ENCODE measurements at places on chromosomes 2 and 18. TPM values are rescaled to one million over a fixed set of nuclear protein-coding genes. Genes with fewer than 3 reads are reported as not detected.

- DNase-seq: peak; percentile 9
Observed at GRCh38 chr2:233929352-233930022, 12.3 kb downstream of the TRPM8 start.

DNA sequence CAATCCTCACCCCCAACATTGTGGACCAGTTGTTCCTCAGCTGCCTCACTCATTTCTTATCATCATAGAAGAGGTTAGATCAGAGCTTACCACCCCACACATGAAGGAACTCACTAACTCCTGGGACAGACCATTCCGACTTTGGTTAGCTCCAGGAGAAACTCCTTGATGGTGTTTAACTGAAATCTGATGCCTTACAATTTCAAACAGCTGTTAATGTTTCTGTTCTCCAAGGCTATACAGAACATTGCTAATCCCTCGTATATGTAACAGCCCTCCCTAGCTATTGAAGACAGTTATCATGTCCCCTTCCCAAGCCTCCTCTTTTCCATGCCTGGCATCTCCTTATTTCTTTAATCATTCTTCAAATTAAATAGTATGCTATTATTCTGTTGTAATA, 14.8 kb downstream of the ERBB4 start:
- no peak for DNase-seq

- DNase-seq: no peak
Observed at GRCh38 chr2:212987492-212987891, 163.9 kb downstream of the IKZF2 start.

ID2 gene
- 145 TPM for total RNA-seq

- no peak for DNase-seq
Observed at GRCh38 chr2:57204364-57204763, 842.2 kb upstream of the VRK2 start.

GKN2 gene
- not detected for total RNA-seq

DNA sequence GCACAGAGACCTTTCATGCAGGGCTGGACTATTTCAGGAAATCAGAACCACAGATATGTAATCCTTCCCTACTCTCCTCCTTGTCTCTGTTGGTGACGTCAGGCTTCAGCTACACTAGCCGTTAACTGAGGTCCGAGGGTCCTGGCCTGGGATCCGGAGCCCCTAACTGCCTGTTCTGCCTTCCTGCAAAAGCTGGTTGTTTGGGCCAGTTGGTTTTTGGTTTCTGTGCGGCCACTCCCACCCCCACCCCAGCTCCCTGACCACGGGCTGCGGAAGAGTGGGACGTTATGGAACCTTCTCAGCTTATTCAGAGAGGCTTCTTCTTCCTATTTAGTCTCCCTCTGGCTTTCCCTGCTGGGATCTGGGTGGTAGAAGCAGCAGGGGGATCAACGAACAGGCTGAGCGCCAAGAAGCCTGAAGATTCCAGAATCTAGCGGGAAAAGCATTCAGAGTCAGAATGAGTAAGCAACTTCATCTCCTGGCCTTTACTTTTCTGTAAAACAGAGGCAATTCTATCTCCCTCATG, 49.3 kb upstream of the ROCK2 start:
- no peak for DNase-seq

CD8B2 gene
- total RNA-seq: 0.06 TPM

DNA sequence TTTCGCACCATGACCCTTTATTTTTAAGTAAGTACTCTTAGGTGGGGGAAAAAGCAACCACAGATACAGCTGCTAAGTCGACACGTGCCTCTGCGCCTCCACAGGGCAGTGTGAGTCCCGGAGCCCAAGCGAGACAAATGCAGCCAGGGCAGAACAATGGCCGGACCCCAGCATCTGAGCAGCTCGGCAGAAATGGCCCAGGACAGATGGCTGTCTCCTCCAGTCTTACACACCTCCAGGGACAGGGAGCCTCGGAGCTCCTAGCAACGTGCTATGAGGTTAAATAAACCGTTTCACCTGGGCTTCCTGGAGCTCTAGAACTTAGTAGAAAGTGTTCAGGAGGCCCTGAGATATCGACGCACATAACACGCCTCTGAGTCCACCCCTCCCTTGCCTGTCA, 47.3 kb upstream of the SALL3 start:
- no peak for DNase-seq

DNA sequence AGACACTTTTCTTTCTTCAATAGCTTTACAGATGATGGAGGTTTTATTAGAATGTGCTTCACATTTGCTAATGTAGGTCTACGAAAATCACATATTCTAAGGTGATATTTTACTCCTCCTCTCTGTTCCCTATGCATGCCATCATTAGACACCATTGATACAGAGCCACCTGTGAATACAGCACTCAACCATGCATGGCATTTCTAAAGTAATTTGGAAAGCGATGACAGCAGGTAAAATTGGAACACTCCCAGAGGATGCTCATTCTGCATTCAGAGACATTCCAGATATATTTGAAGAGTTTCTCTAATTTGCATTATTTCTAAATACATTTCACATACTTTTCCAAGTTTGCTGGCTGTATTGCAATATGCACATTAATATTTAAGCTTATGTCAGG, 65.3 kb upstream of the RIT2 start:
- no peak for DNase-seq

DNA sequence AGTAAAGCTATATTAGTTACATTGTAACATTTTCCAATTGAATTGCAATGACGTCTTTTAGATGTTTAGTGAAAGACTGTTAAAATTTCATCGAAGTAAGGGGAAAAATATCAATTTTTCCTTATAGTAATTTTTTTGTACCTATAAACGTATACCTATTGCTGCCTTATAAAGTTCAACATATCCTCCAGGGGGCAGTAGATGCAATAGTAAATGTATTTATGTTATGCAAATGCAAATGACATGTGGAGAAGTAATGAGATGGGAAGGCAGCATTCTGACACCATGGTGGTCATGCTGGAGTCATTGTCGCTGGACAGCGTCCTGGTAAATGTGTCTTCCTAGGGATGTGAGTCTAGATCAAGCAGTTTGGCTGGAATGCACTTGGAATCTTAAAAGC, 38.7 kb downstream of the MSTN start:
- no peak for DNase-seq

SFTPB gene
- not detected for total RNA-seq

DNA sequence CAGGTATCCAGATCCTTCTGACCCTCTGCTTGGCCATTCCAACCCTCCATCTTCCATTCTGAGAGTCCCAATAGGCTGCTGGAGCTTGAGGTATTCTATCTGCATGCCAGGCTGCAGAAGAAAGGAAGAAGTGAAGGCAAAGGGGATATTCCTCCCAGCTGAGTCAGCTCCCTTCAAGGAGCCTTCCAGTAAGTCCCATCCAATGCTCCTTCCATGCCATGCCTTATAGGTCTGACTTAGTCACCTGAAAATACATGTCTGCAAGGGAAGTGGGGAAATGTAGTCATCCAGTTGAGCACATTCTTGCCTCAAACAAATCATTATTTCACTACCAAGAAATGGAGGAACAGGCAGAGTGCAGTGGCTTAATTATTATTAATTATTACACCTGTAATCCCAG, 464.6 kb downstream of the CNTNAP5 start:
- no peak for DNase-seq

DNA sequence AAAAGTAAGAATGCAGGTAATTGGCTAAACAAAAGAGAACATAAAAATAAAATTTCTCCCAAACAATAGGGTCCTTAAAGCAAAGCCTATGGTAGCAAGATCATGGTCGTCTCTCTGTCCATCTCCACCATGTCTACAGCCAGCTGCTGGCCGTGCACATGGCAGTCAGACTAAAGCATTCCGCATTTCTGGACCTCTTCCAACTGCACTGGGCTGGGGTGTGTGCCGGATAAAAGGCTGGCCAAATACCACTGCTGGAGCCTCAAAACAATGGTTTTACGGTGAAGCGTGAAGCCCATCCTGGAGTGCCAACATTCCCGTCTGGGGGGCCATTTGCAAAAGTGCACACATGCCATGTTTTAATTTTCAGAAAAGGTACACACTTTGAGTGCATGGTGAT, 74.8 kb upstream of the PIEZO2 start:
- DNase-seq: no peak

VAMP8 gene
- 268 TPM for total RNA-seq

GPAT2 gene
- 5.3 TPM for total RNA-seq

GRCh38 chr18:7840411-7840810, 273.3 kb downstream of the PTPRM start:
- DNase-seq: no peak

NABP1 gene
- total RNA-seq: 19.0 TPM

MC5R gene
- not detected for total RNA-seq

DNA sequence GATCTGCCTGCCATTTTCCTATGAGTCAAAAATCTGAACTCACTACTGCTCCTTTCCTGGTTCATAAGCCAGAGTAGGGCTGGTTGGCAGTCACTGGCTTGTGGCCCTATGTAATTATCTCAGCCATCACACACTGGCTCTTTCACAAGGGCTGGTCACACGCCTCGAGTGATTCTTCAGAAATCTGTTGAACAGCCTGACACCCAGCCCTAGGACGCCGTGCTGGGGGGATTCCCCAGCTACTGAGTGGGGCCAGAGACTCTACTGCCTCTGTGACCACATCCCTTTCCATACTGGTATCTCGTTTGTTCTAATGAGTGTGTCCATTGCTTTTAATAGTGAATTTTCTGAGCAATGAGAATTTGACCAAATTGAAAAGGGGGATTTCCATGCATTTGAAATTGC, 45.8 kb upstream of the RBM44 start:
- no peak for DNase-seq

MROH2A gene
- 0.24 TPM for total RNA-seq

DNA sequence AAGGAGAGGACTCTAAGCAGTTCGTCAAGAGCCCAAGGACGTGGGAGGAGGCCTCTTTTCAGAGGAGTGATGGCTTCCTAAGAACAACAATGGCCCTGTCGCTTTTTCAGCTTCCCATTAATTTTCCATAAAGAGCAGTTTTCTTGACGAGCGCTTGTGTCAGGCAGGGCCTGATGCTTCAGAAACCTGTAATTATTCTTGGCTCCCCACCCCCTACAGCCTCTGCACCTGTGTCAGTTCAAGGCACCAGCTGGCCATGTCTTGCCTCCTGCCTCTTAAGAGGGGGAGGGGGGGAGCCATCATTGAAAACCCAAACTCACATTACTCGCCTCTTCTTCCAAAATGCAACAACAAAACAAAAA, 32.3 kb downstream of the KLF7 start:
- DNase-seq: no peak

DNA sequence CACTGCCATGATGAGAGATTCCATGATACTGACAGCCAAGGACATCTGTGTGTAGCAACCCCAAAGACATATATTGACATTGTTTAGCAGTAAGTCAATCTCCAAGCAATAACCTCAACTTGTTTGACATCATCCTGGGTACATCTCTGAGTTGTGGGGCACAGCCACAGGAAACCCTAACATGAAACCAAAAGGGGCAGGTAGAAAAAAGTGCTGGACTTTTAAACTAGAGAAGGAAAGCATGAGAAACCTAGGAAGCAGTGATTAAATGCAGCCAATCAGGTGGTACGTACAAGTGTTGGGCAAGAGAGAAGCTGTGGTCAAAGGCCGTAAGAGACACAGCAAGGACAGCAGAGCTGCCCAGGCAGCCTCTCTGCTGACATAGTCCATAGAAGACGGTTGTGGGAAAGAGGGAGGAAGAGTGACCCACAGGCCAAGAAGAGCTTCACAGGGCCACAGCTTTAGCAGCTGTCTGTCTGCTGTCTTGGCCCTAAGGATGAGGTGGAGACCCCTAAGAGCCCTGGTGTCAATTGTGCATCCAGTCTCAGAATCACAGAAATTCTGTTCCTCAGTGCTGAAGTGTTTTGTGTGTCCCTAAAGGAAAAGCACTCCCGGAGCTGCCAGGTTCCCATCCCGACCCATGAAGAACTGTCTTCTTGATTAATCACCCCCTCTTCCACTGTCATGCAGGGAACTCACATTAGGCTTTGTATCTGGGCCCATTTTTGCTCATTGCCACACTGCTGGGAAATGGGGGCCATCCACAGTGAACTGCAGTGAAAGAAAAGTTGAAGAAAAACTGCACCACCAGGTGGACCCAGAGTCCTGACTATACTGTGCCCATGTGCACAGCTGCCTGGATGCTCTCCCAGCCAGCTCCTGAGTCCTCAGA, 25.4 kb upstream of the CHN1 start:
- DNase-seq: no peak

- DNase-seq: no peak
Observed at GRCh38 chr2:237511433-237511832, 24.4 kb downstream of the MLPH start.

- no peak for DNase-seq
Observed at GRCh38 chr2:46422717-46423394, 56.5 kb upstream of the TMEM247 start.

DNA sequence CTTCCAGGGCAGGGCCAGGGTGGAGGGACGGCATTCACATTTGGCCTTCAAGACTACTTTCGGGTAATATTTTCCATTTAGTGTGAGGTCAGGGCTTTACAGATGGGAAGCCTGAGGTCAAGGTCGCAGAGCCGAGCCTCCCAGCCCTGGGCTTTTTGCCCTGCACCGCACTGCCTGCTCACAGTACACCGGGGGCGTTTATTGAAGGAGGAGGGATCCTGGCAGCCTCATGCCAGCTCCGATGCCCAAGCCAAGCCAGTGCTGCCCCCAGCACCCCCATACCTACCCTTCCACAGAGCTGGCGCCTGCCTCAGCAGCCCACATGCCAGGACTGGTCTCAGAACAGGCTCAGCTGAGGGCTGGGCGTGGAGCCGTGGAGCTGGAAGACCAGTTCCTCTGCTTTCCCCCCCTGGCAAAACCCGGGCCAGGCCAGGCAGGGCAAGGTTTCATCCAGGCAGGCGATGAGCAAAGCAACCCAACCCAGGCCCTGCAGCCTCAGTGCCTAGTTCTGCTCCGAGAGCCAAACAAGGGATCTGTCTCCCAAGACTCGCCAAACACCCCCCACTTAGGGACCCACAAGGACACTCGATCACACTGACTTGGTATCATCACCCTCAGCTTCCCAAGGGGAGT, 11.9 kb downstream of the SDC1 start:
- no peak for DNase-seq

DNA sequence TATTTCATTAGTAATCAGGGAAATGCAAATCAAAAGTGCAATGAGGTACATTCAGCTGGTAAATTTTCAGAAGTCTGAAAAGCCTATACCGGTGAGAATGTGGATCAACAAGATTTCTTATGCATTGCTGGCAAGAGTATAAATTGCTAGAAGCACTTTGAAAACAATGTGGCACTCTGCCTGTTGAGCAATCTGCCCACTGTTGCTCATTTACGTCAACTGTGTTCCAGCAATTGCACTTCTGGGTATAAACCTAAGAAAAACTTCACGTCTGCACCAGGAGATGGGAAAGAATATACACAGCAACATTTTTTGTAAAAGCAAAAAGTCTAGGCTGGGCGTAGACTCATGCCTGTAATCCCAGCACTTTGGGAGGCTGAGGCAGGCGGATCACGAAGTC, 40.8 kb downstream of the MTERF4 start:
- no peak for DNase-seq

RAX gene
- total RNA-seq: not detected

UPP2 gene
- not detected for total RNA-seq

GRCh38 chr18:56565046-56565445, 73.3 kb downstream of the TXNL1 start:
- DNase-seq: no peak

GALNT13 gene
- total RNA-seq: 0.50 TPM

- no peak for DNase-seq
Observed at GRCh38 chr18:57898506-57899124, 95.5 kb upstream of the ATP8B1 start.

All from left colon (tissue), 2 donors.